ENCODE measurements at places on chromosomes 5 and 9. TPM values are rescaled to one million over a fixed set of nuclear protein-coding genes. Genes with fewer than 3 reads are reported as not detected.

- DNase-seq = no peak
These were observed 425 bp downstream of the PTPA start for GRCh38 chr9:129111528-129112151.

GRCh38 chr9:85510830-85511504, 230.8 kb downstream of the AGTPBP1 start:
- DNase-seq = no peak

DNA sequence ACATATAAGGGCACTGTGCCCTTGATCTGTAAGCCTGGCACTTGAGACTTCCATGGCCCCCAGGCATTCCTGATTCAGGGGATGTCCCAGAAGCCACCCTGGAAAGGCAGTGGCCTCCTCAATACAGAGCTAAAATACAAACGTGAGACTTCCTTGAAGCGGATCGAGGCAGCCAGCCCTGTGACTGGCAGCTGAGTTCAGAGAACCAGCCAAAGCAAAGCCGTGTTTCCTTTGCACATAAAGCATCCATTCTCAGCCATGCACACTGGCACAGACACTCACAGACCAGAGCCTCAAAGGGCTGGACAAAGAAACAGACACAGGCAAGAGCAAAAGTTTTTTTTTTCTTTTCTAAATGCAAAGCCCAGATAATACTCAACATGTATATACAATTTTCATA, 18.8 kb upstream of the CPEB4 start:
- DNase-seq = no peak

- DNase-seq = peak; percentile 82
These were observed 13.0 kb downstream of the CXXC5 start for GRCh38 chr5:139660923-139661814.

- DNase-seq = no peak
These were observed 1638.5 kb upstream of the C9orf72 start for GRCh38 chr9:29211580-29212396.

FCN1 gene
- not detected for total RNA-seq

GRCh38 chr9:77648234-77649108, at the start of gene GNA14:
TSS of gene GNA14 (minus strand) at chr9:77648322. CDS start at chr9:77647793, 529 bp downstream.
- DNase-seq = peak; percentile 59

UNC5A gene
- not detected for total RNA-seq

ADAMTS6 gene
- 2.5 TPM for total RNA-seq

CNTFR gene
- total RNA-seq = 20.1 TPM

TSSK1B gene
- total RNA-seq = not detected

DNA sequence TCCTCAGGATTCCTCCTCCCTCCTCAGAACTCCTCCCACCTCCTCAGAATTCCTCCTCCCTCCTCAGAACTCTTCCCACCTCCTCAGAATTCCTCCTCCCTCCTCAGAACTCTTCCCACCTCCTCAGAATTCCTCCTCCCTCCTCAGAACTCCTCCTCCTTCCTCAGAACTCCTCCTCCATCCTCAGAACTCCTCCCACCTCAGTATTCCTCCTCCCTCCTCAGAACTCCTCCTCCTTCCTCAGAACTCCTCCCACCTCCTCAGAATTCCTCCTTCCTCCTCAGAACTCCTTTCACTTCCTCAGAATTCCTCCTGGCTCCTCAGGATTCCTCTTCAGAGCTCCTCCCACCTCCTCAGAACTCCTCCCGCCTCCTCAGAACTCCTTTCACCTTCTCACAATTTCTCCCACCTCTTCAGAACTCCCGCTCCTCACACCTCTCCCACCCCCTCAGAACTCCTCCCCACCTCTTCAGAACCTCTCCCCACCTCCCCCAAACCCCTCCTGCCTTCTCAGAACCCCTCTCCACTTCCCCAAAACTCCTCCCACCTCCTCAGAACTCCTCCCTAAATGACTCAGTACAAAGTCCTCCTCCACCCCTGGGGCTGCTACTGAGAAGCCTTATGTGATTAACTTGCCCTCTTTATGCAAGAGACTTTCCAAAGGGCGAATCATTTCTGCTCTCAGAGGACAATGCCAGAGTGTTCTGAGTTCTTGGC, 23.2 kb downstream of the SLC46A2 start:
- DNase-seq = no peak

DNA sequence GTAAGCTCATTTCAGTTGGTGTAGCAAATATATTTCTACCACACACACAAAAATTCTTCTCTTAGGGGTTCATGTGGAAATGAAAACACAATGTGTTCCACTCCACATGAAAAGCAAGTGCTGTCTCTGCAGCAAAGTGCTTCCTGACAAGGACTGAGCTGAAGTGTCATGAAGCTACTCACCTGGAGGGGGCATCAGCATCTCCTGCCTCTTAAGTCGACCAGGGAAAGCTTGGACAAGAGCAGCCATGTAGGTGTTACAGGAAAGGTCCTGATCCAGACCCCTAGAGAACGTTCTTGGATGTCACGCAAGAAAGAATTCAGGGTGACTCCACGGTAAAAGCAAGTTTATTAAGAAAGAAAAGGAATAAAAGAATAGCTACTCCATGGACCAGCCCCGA, 62.8 kb downstream of the SV2C start:
- peak; percentile 47 for DNase-seq

DPYSL3 gene
- 42.1 TPM for total RNA-seq

DNA sequence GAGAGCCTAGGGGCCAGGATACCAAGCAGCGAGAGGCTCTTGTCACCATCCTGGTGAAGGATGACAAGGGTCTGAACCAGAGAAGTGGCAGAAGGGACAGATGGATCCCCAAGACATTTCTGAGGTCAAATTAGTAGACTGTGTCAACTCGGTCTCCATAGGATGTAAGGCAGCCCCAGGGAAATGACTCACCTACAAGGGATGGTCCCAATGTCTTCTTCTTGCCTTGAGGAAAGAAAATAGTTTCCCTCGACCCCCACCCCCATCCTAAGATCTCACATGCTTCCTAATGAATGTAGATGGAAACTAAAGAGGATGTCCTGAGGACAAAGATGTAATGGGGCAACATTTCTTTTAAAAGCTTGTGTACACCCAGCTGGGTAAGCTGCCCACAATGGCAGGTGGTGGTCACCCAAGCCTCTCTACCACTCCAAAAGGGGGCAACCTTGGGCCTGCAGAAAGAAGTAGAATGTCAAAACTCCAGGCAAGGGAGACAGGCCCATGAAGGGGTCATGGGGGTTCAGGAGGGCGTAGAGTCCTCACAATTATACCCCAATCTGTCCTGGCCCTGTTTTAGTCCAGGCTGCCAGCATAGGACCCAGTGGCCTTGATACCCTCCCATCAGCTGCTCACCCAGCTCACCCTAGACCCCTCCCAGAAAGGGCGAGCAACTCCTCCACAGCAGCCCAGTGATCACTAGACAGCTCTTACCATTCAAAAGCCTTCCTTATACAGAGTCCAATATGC, 187.4 kb downstream of the ACTL7B start:
- DNase-seq = no peak

GRCh38 chr9:69600314-69601047, 71.7 kb downstream of the APBA1 start:
- DNase-seq = no peak
